ENCODE measurements at places on chromosomes 5 and 9.

- no peak for DNase-seq
Observed at GRCh38 chr9:79080536-79080935, 491.2 kb upstream of the TLE4 start.

DNA sequence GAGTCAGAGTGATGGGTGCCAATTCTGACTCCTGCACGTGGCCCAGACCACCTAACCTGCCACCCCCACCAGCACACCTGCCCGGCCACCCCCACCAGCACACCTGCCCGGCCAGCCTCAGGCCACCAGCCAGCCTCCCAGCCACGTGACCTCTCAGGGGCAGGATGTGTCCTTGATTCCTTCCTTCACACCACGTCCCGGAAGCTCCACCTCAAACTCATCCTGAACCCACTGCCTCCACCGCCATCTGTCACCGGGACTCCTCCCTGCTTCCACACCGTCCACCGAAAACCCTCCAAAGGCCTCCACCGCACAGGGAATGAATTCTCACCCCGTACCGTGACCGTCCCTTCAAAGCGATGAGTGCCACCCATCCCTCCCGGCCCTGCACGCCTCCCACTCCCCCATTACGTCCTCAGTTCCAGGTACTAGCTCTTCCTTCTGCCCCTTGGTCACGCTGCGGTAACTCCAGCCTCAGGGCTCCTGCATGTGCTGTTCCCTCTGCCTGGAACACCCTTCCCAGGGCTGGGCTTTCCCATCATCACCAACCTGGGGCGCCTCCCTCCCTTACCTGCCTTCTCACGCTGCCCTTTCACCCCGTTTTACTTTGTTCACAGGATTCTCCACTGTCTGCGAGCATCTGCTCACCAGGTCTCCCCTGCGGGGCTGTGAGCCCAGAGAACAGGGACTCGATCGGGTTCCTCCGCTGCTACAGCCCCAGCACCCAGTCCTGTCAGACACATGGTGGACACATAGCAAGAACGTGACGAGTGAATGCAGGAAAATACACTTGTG is 82.9 kb downstream of the ADAMTS2 start:
- DNase-seq, result no peak

DNA sequence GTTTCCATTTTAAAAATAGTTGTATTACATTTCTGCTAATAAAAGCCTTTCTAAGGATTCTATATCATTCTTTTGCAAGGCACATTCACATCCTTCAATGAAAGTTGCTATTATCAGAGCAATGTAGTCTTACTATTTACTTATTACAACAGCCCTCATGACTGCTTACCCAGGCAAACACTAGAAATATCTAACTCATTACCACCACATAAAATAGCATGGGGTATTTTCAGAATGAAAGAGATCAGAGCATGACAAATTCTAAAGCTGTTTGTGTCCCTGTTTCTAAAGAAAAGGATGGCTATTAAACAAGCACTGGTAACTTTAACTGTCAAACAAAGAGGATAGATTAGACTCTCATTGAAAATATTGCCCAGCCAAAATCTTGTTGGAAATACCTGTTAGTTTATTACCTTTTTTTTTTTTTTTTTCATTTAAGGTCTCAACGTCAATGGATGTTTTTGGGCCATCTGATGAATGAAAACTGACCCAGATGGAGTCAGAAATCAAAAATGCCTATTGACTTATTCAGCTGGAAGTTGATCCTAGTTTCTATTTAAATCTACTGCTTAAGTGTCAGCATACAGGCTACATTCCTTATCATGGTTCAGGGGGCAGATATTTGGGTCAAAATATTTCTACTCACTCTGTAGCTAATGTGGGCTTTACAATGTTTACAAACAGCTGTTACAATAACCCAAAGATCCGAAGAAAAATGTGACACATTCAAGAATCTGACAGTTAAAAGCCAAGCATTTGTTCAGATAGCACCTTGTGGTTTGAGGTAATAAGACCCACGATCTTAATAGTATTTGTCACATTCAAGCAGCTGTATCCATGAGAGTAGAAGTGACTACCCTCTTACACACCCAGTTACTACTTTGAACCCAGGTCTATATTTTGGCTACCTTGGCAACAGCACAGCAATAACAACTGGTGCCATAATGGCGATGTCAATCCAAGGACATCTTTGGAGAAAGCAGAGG is 554.8 kb upstream of the MEF2C start:
- no peak for DNase-seq

GRCh38 chr9:76716085-76716672 is 48.1 kb upstream of the PCA3 start:
- no peak for DNase-seq

DNA sequence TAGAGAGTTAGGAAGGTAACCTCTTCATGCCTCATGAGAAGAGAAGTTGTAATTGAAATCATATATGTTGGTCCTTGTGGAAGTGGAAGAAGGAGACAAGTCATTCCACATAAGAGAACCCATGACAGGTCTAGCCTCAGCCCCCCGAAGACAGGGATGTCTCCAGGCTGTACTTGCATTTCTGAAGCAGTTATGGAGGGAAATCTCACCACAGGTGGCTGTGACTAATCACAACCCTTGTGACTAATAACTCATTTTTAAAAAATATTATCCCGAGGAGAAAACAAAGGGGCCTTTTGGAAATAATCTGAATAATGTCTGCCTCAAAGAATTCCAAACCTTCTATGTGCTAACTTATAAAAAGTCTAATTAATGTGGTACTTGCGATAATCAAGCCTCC is 262.1 kb upstream of the RPS23 start:
- no peak for DNase-seq

GRCh38 chr9:88782931-88783710 is 208.1 kb upstream of the S1PR3 start:
- DNase-seq, result no peak

- DNase-seq, result peak; percentile 79
Observed at GRCh38 chr5:181207214-181207959, 2.4 kb upstream of the TRIM7 start.

DNA sequence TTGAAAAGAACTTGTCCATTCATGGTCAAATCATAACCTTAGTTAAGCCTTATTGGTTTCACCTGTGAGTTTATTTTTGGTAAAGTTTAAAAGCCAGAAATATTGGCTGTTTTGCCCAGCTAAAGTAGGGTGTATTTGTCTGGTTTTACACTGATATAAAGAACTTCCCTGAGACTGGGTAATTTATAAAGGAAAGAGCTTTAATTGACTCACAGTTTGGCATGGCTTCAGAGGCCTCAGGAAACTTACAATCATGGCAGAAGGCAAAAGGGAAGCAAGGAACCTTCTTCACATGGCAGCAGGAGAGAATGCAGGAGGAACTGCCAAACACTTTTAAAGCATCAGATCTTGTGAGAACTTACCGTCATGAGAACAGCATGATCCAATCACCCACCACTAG is 55.3 kb downstream of the JAKMIP2 start:
- no peak for DNase-seq

- DNase-seq, result no peak
Observed at GRCh38 chr5:26282190-26282589, 756.2 kb downstream of the CDH9 start.

DNA sequence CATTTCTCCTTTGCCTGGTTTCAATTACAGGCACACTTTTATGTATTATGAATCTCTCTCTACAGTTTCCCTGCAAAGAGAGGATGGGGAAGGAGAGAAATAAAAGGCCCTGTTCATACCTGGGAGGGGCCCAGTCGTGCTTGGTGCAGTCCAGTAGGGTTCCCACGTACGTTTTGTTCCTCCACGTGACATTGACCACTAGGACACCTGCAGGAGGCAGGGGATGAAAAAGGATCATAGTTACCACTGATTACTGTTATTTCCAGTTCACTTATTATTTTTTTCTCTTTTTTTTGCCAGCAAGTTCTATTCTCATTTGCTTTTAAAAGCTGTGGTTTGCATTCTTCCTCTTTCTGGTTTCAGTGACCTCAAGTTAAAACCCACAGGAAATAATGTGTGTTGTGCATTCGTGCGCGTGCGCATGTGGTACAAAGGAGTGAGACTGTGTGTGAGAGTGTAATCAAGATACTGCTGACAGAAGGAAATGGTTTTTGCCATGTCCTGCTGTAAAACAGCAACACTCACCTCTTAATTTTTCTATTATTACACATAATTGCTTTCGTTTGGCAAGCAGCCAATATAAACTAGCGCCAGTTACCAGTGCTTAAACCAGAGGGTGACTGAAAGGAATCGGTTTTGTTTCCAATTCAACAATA is 96.8 kb downstream of the ZNF608 start:
- peak; percentile 61 for DNase-seq

DNA sequence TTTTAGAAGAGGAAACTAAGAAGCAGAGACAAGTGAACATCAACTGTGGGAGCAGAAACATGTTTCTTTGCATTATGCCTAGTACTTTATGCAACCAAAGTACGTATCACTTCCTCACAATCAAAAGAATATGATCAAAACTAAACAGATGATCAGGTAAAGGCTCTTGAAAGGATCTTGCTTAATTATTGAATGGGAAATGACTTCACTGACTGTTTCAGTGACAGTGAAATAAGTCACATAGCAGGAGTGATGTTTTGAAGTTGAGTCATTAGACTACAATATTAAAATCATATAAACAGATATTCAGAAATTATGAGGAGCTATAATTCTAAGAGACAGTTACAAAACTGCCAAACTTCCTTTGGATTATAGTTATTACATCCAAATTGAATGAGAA is 527.3 kb downstream of the MTRR start:
- no peak for DNase-seq

- DNase-seq, result no peak
Observed at GRCh38 chr5:124748687-124749594, 2.5 kb upstream of the ZNF608 start.

DNA sequence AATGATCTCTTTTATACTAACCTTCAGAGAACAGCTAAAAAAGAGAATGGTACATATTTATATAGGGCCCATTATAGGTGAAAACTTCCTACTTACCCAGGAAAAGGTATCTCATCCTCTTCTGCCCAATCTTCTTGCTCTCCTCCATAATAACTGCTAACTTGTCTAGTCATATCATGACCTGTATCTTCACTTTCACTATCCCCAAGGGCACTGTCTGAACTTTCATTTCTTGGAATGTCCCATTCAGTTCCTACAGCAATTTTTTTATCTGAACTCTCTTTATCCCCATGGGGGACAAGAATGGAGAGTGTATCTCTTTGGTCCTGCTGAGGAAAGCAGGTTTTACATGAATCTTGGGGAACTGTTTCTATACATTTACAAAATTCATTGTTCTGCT is 36.4 kb upstream of the RAPGEF6 start:
- no peak for DNase-seq

GRCh38 chr9:28922891-28923290 is 1349.6 kb upstream of the C9orf72 start:
- no peak for DNase-seq

- no peak for DNase-seq
Observed at GRCh38 chr5:7388553-7388952, 7.4 kb upstream of the ADCY2 start.

DNA sequence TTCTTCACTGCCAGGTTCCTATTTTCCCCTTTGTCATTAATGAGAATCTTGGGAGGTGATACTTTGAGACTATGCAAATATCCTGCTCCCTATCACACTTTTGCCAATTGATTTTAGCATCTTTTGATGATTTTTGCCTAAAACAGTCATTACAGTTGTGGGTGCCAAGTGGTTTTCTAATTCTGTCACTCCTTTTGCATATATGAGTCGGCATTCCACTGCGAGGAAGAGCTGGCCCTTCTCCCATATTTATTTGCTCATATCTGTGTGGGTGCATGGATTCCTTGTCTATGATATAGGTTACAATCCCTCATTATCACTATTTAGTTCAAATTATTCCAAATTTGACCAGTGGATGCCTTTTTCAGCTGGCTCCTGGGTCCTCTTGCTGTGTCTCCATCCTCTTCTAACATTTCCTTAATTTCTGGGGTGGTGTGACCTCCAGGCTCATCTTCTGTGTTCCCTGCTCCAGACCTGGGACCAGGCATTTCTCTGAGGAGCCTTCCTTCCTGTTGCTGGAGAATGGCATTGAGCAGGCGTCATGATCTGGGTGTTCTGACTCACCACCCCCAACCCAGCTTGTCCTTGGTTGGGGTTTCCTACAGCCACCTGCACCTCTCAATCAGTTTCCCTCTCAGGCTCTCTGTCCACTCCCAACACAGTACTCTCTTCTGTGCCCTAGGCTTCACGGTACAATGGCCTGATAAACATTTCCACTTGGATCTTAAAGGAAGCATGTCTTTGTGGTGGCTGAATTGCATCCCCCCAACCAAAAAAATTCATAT is 106.7 kb downstream of the NXNL2 start:
- no peak for DNase-seq

GRCh38 chr9:97280755-97281330 is 26.6 kb upstream of the CCDC180 start:
- DNase-seq, result no peak

GRCh38 chr5:107794741-107795140 is 124.0 kb upstream of the EFNA5 start:
- DNase-seq, result no peak

GRCh38 chr9:113590389-113590788 is 126.9 kb downstream of the RGS3 start:
- no peak for DNase-seq

GRCh38 chr9:87239312-87239711 is 258.4 kb upstream of the DAPK1 start:
- DNase-seq, result no peak

GRCh38 chr9:133848471-133849109 is 110.4 kb upstream of the SARDH start:
- DNase-seq, result no peak

- no peak for DNase-seq
Observed at GRCh38 chr5:65184780-65185179, 296.9 kb downstream of the ADAMTS6 start.

- DNase-seq, result no peak
Observed at GRCh38 chr5:95274011-95274410, 10.9 kb downstream of the MCTP1 start.

GRCh38 chr5:16152601-16153568 is 26.7 kb downstream of the MARCHF11 start:
- no peak for DNase-seq

DNA sequence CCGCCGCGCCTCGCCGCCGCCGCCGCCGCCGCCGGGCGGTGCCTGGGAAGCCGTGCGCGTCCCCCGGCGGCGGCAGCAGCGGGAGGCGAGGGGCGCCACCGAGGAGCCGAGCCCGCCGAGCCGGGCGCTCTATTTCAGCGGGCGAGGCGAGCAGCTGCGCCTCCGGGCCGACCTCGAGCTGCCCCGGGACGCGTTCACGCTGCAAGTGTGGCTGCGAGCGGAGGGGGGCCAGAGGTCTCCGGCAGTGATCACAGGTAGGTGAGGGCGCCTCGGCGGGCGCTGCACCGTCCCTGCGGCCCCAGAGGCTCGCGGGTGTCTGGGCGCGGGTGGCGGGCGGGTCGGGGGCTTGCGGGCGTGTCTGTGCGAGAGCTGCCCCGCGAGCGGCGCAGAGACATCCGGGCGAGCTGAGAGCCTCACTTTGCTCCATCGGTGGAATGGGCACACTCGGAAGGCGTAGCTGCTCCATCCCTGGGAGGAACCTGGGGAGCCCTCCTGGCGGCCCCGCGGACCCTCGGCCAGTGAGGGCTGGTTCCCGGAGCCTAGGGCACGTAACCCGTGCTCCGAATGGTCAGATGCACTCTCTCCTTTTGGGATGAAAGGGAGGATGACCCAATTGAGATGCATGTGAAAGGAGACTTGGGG is 864 bp downstream of the PAPPA start:
- no peak for DNase-seq

Data from activated CD8-positive, alpha-beta memory T cell treated with anti-CD3 and anti-CD28 coated beads, Interleukin-2, amount 50 U/mL, for 4 hours (primary cell).